ENCODE measurements at places on chromosomes 6 and 20. TPM values are rescaled to one million over a fixed set of nuclear protein-coding genes. Genes with fewer than 3 reads are reported as not detected.

MOCS1 gene
- 1.3 TPM for total RNA-seq

VAPB gene
- total RNA-seq = 58.1 TPM

SSTR4 gene
- total RNA-seq = not detected

GJA1 gene
- 83.9 TPM for total RNA-seq

EDN3 gene
- 0.10 TPM for total RNA-seq

FAM83B gene
- 0.07 TPM for total RNA-seq

DDAH2 gene
- 29.4 TPM for total RNA-seq

DEFB124 gene
- total RNA-seq = not detected

ZBTB12 gene
- 5.1 TPM for total RNA-seq

BLCAP gene
- total RNA-seq = 45.1 TPM

NFATC2 gene
- 7.7 TPM for total RNA-seq

ZNF334 gene
- not detected for total RNA-seq

TMC2 gene
- not detected for total RNA-seq

CLPSL2 gene
- total RNA-seq = not detected

PFDN4 gene
- 52.2 TPM for total RNA-seq

All from A549 treated with CpdA at 1 μM for 4 hours (cell line).